Naive B cell (primary cell): ENCODE measurements at places on chromosomes 16 and 17. TPM values are rescaled to one million over a fixed set of nuclear protein-coding genes. Genes with fewer than 3 reads are reported as not detected.

GRCh38 chr17:43338886-43339516, 59.8 kb upstream of the ARL4D start:
- no peaks in the 10 kb centered on the region for H3K27me3 ChIP-seq
- H3K36me3 ChIP-seq, result no peaks in the 10 kb centered on the region
- peak; percentile 52 for DNase-seq
- H3K27ac ChIP-seq, result no peak overlapping the region
- no peak overlapping the region for H3K4me3 ChIP-seq

DNA sequence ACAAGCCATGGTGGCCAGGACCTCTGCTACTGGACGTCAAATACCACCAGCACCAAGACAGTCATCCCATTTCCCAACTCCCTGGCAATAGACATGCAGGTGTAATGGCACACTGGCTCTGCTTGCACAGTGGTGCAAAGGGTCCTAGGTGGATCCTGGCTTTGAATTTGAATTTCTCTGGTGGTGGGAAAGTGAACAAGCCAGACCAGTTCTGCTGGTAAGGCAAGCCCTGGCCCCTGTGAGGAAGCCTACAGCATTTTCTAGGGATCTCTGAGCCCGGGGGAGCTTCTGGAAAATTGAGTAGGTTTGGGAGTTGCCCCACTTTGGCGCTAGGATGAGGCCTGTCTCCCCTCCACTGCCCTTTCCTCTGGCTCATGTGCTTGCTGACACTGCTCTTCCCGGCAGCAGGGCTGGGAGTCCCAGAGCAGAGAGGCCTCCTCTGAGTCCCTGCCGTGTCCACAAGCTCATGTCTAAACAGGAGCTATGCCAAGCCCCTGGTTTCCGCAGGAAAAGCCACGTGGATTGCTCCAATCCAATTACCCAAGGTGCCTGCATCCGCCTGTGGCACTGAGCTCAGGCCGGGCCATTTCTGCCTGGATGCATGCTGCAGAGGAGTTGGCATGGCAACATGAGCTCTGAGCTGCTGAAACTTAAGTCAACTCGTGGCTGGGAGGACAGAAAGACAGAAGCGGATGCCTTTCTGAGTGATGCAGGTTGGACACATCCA, 67.0 kb downstream of the PRMT7 start:
- H3K27me3 ChIP-seq, result peaks cover 12% of the 10 kb centered on the region
- H3K36me3 ChIP-seq, result no peaks in the 10 kb centered on the region
- no peak overlapping the region for H3K4me3 ChIP-seq
- no peak for DNase-seq
- peaks cover 22% of the 10 kb centered on the region for H3K4me1 ChIP-seq

DNA sequence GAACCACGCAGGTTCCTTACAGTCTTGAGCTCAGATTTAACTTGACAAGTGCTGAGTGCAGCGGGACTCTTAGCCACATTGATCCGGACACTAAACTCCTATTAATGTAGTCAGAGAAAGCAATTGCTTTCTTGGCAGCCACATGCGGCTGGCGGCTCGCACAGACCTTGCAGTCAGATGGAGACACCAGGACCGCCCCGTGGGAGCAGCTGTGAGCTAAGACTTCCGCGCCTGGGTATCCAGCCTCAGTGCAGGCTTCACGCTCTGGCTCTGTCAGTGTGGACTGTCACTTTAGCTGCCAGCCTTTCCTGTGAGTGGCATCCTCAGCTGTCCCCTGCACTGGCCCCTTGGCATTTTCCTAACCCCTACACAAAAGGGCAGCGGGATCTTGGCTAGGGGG, 80.9 kb upstream of the NLRP1 start:
- DNase-seq, result no peak
- H3K4me3 ChIP-seq, result no peak overlapping the region
- no peak overlapping the region for H3K27ac ChIP-seq
- H3K36me3 ChIP-seq, result no peaks in the 10 kb centered on the region

- peaks cover 19% of the 10 kb centered on the region for H3K4me1 ChIP-seq
- peak overlapping the region; percentile 62 for H3K27ac ChIP-seq
- H3K36me3 ChIP-seq, result no peaks in the 10 kb centered on the region
These were observed 773 bp upstream of the NETO2 start for GRCh38 chr16:47144559-47144877.

DNA sequence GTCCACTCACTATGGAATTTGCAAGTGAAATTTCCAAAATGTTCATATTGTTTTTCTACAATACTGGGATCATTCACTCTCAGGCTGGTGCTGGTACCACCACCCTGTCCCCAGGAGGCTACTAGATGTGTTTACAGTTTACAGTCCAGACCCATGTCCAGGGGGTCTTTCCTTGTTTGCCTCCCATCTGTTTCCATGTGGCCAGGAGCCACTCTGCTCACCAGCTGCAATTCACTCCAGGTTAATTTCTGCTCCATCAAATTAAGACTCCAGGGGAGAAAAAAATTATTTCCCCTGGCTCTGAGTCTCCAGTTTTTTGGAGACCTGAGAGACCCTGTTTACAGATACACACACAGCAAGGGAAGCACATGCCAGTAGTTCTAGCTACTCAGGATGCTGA, 12.5 kb upstream of the SRSF1 start:
- peaks cover 20% of the 10 kb centered on the region for H3K27me3 ChIP-seq
- H3K4me3 ChIP-seq, result no peak overlapping the region
- H3K36me3 ChIP-seq, result no peaks in the 10 kb centered on the region
- no peak for DNase-seq
- H3K27ac ChIP-seq, result no peak overlapping the region

GRCh38 chr16:76222087-76222486, 55.1 kb upstream of the CNTNAP4 start:
- no peaks in the 10 kb centered on the region for H3K36me3 ChIP-seq
- no peaks in the 10 kb centered on the region for H3K4me1 ChIP-seq
- no peak overlapping the region for H3K4me3 ChIP-seq
- H3K27me3 ChIP-seq, result no peaks in the 10 kb centered on the region

DNA sequence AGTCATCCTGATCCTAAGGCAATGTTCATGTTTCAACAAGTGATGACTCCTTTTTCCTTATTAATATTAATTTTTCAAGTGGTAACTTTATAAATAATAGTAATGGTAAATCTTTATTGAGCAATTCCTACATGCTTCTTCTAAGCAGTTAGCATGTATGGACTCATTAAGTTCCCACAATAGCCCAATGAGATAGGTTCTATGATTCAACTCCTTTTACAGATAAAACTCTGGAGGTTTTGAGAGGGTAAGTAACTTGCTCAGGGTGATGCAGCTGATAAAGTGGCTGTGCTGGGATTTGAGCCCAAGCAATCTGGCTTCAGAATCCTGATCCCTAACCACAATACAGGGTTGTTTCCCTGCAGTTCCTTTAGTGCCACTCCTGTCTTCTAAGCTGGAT, 25.3 kb downstream of the SLC47A1 start:
- no peak overlapping the region for H3K4me3 ChIP-seq
- no peaks in the 10 kb centered on the region for H3K4me1 ChIP-seq
- no peaks in the 10 kb centered on the region for H3K36me3 ChIP-seq
- no peak for DNase-seq

GRCh38 chr17:38656959-38657823, 17.6 kb downstream of the EPOP start:
- no peaks in the 10 kb centered on the region for H3K36me3 ChIP-seq
- no peak overlapping the region for H3K27ac ChIP-seq
- H3K4me3 ChIP-seq, result no peak overlapping the region
- DNase-seq, result no peak

DNA sequence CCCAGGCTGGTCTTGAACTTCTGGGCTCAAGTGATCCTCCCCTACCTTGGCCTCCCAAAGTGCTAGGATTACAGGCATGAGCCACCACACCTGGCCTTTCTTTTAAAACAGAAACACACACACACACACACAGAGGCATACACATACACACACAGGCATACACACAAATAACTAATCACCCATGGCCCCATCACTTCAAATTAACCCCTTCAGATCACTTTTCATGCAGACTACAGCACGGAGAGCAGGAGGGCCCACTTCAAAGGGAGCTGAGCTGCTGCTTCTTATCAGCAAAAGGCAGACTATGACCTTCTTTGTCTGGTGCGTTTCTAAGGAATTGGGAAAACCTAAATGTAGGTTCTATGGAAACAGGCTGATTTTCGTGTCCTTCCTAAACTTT, 1.9 kb downstream of the CLCN7 start:
- H3K27me3 ChIP-seq, result no peaks in the 10 kb centered on the region
- no peaks in the 10 kb centered on the region for H3K36me3 ChIP-seq

The STAC2 gene
- polyA plus RNA-seq, result not detected
